Activated CD8-positive, alpha-beta T cell treated with anti-CD3 and anti-CD28 coated beads for 36 hours (primary cell): ENCODE measurements at places on chromosomes 11 and 22. TPM values are rescaled to one million over a fixed set of nuclear protein-coding genes. Genes with fewer than 3 reads are reported as not detected.

DNA sequence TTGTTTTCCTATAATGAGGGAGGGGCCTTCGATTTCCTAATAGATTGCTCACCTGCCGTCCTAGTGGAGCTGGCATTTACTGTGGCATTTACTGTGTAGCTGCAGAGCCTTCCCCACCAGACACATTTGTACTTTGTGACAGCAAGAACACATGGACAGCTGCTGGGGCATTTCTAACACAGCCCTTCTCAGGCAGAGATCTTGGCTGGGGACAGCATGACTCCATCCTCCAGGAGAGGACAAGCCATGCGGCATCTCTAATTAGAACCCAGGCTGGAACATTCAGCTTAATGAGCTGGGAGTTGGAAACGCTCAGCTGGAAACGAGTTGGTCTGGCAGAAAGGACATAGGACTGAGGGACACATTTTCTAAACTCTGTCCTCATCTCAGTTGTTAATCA lies 887.5 kb downstream of the NTM start:
- H3K4me1 ChIP-seq, result no peaks in the 10 kb centered on the region
- H3K4me3 ChIP-seq, result no peak overlapping the region
- no peak overlapping the region for H3K27ac ChIP-seq

- no peak overlapping the region for H3K27ac ChIP-seq
- no peaks in the 10 kb centered on the region for H3K4me1 ChIP-seq
- H3K4me3 ChIP-seq, result no peak overlapping the region
- peaks cover 3% of the 10 kb centered on the region for H3K27me3 ChIP-seq
- H3K36me3 ChIP-seq, result peaks cover 8% of the 10 kb centered on the region
These were observed 36.5 kb downstream of the CTTN start for GRCh38 chr11:70434813-70435278.

DNA sequence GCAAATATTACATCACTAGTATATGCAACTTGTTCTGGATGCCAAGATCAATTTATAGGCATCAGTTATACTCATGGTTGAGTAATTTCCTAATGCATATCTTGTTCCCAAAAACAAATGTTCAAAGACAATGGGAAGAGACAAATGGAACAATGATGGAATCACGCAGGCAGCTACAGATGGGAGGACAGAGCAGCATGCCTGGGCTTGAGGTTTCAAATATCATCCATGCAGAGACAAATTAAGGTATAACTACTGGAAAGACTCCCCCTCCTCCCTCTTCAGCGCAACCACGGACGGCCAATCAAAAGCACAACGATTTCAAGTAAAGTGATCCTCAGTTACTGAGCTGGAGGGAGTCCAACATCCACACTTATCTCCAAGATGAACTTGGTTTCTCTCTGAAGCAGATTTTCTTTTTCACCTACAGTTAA lies 106.8 kb downstream of the CCDC83 start:
- no peaks in the 10 kb centered on the region for H3K27me3 ChIP-seq
- H3K27ac ChIP-seq, result no peak overlapping the region
- H3K36me3 ChIP-seq, result peaks cover 77% of the 10 kb centered on the region

DNA sequence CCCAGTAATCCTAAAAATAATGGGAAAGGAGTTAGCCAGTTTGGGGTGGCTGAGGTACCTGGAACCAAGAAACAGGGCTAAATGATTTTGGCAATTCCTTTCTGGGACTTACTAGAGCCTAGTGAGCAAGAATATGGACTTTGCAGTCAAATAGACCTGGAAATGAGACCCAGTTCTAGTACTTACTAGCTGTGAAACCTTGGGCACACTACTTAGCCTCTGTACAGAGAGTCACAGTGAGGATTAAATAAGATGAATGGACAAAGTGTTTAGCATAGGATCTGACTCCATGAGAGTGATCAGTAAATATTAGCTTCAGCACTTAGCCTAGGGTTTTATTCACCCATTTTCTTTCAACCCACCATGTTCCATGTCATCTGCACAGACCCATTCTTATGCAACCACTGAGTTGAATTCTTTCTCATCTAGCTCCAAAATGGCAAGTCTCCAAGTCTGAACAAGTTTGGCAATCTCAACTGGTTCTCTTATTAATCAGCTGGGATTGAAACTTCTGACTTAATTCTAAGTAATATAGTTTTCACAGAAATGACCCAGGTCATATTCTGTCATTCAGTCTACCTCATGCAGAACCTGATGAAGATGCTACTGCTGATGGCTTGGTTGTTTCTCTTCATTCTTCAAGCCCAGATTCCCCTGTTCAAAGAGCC lies 15.0 kb upstream of the SORL1 start:
- peaks cover 4% of the 10 kb centered on the region for H3K36me3 ChIP-seq
- no peak overlapping the region for H3K27ac ChIP-seq
- no peaks in the 10 kb centered on the region for H3K27me3 ChIP-seq

DNA sequence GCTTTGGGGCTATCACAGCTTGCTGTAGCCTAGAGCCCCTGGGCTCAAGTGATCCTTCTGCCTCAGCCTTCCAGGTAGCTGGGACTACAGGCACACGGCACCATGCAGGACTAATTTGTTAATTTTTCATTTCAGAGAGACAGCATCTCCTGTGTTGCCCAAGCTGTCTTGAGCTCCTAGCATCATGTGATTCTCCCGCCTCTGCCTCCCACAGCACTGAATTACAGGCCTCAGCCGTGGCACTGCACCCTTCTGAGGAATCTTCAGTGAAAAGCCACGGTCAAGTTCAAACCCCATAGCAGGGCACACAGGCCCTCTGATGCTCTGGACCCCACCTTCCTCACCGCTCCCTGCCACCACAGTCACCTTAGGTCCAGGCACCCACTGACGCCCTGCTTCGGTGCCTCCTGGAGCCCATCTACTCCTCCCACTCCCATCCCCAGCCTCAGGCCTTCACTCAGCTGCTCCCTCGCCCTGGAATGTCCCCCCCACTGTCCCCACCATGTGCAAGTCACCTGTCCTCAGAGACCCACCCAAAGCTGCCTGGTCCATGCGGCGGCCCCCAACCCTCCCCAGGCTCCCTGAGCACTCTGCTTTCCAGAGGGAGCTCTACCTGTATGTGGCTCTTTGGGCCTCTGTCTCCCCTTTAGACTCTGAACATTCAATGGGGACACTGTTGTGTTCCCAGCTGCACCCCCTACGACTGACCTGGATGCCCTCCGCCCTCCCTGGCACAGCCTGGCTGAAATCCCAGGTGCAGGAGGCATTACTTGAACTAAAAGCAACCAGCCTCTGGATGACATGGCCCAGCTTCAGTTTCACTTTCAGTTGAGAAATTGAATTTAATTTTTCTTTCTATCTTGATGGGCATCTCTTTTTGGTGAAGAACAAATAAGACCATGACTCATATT lies 1.6 kb downstream of the APOL2 start:
- H3K4me1 ChIP-seq, result peaks cover 61% of the 10 kb centered on the region
- peak overlapping the region; percentile 98 for H3K4me3 ChIP-seq
- H3K27me3 ChIP-seq, result no peaks in the 10 kb centered on the region
- DNase-seq, result peak; percentile 38

DNA sequence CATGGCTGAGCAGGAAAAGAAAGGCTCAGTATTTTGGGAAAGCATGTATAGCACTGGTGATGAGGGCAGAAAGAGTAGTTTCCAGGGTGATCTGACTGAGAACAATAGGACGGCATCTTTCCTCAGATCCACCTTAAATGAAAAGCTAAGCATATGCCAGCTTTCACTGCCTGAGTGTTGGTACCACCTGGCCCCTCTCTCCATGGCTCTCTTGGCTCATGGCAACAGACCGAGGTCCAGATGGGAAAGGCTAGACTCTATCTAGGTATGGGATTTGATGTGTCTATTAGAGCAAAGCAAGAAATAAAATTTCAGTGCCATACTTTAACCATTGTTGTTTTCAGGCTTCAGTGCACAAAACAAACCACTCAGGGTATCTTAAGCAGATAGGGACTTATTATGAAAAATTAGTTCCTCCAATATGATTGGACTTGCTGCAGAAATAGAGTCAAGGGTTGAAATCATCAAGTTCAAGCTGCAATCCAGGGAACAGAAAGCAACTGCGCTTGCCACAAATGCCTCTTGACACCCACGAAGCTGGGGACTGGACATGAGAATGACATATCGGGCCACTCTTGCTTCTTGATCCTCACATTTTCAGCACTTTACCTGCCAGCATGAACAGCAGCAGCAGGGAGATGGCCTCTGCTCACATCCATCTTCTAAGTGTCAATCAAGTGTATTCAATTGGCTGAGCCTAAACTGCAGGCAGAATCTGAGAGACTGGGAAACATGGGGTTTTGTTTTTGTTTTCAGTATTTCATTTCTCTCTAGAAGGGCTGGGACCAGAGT lies 64.0 kb upstream of the SNX19 start:
- no peaks in the 10 kb centered on the region for H3K4me1 ChIP-seq
- H3K36me3 ChIP-seq, result no peaks in the 10 kb centered on the region
- H3K4me3 ChIP-seq, result no peak overlapping the region
- DNase-seq, result no peak

DNA sequence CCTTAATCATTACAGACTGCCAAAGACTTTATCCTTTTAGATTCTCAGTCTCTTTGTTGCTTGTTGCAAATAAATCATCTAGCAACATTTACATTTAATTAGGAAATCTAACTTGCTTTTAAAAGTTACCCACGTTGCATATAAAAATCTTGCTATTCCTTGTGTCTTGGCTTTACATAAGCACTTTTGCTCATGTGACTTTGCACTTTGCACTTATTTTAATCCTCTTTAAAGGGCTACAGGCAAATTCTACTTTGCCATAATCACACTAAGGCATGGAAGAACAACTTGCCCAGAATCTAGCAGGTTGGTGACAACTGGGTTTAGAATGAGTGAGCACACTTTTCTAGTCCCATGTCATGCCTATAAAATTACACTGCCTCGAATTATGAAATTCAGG lies 25.9 kb downstream of the PRRG4 start:
- no peaks in the 10 kb centered on the region for H3K36me3 ChIP-seq
- peaks cover 5% of the 10 kb centered on the region for H3K27me3 ChIP-seq
- no peak for DNase-seq
- H3K4me1 ChIP-seq, result no peaks in the 10 kb centered on the region
- no peak overlapping the region for H3K27ac ChIP-seq

GRCh38 chr11:95248666-95249467 lies 17.9 kb upstream of the SESN3 start:
- H3K27me3 ChIP-seq, result no peaks in the 10 kb centered on the region
- H3K4me3 ChIP-seq, result no peak overlapping the region
- no peak for DNase-seq
- peaks cover 35% of the 10 kb centered on the region for H3K4me1 ChIP-seq
- no peak overlapping the region for H3K27ac ChIP-seq
- no peaks in the 10 kb centered on the region for H3K36me3 ChIP-seq

GRCh38 chr11:7892059-7892699 lies 38.9 kb downstream of the OR10A6 start:
- peaks cover 3% of the 10 kb centered on the region for H3K27me3 ChIP-seq
- H3K36me3 ChIP-seq, result no peaks in the 10 kb centered on the region
- DNase-seq, result no peak
- H3K4me1 ChIP-seq, result no peaks in the 10 kb centered on the region

DNA sequence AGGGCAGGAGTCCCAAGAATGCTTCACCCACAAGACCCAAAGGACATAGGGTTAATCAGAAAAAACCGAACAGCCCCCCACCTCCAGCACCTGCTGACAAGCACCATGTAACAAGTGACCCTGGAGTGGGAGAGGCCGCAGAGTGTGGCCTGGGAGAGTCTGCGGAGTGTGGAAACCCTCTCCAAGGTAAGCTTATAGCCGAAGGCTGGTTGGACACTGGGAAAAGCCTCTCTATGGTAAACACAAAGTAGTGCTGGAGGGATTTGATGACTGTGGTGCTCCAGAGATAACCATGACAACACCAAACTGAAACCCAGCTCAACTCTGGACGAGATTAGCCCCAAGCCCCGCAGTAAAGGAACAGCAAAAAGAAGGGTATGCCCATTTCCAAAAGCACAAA lies 19.2 kb downstream of the ASCL2 start:
- no peaks in the 10 kb centered on the region for H3K27me3 ChIP-seq
- H3K27ac ChIP-seq, result no peak overlapping the region
- H3K4me3 ChIP-seq, result no peak overlapping the region
- DNase-seq, result no peak
- H3K36me3 ChIP-seq, result no peaks in the 10 kb centered on the region

CCDC188 gene
- not detected for total RNA-seq

OR1S2 gene
- total RNA-seq, result not detected

LINC01488 gene
- not detected for total RNA-seq

DERL3 gene
- 5.4 TPM for total RNA-seq
